ENCODE measurements at places on chromosomes 13 and 19.

DNA sequence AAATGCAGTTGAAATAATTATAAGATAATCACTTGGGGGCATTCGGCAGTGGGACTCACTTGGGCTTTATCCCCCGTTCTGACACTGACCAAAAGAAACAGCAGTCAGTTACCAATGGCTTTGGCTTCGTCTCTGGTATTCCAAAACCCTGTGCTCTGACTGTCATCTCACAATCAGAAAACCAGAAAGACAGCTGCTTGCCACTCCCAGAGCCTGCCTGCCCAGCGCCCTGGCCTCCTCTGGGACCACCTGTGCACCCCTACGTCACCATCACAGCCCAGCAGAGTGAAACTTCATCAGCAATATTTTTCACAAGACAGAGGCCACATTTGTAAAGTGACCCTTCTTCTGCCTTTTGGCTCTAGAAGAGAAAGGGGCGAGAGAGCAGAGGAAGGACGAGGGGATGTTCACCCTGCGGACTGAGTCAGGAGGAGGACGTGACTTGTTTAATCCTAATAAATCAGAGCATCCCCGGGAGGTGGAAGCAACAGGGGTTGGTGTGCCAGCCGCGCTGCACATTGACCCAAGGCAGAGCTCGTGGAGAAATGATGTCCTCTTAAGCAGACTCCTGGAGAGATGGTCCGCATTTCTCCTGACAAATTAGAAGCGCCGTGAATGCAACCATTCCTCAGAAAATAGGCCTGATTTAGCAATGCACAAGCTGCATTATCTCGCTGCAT is 397.8 kb upstream of the ZNF507 start:
- no peak for DNase-seq

DNA sequence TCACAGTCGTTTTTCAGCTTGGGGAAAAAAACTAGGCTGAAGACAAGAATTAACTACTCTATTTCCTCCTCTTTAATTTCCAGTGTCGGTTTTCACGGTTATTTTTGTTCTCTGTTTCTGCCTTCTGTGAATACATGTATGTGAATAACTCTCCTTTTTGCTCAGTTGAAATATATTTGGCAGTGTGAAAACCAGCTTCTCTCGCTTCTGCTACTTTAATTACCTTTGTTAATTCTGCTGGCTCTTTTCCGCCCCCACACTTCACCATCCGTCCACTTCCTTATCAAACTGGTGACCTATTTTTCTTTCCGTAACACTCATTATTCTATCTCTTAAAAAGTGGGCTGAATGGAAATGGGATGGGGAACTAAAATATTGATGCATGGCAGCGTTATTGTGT is 126.4 kb downstream of the POU4F1 start:
- DNase-seq: no peak

- DNase-seq: no peak
Measured at GRCh38 chr13:59086147-59086546, 1077.6 kb downstream of the DIAPH3 start.

GRCh38 chr13:72983085-72983768 is 75.6 kb upstream of the KLF5 start:
- DNase-seq: no peak

DNA sequence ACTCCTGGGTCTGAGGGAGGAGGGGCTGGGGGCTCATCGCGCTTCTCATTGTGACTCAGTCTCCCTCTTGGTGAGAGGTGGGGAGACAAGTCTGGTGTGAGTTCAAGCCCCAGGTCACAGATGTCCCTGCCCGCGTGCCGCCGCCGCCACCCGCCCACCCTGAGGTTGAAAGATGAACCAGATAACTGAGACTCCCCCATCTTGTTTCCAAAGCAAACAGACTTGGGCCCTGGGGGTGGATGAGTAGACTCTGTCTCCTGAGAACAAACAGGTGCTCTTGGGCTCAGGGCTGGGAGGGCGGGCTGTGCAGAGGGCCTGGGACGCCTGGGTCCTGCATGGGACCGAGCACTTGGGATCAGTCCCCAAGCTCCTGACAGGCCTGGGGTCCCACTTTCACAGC is 567 bp downstream of the SBK2 start:
- no peak for DNase-seq

- DNase-seq: no peak
Measured at GRCh38 chr13:37695200-37695599, 96.6 kb upstream of the POSTN start.

Measured in DND-41 (cell line).